Activated naive CD4-positive, alpha-beta T cell (primary cell): ENCODE measurements at places on chromosomes 2 and 18.

- DNase-seq: no peak
These were observed 34.9 kb downstream of the SCTR start for GRCh38 chr2:119489232-119489952.

- no peak for DNase-seq
These were observed 33.9 kb downstream of the ZAP70 start for GRCh38 chr2:97747285-97747684.

DNA sequence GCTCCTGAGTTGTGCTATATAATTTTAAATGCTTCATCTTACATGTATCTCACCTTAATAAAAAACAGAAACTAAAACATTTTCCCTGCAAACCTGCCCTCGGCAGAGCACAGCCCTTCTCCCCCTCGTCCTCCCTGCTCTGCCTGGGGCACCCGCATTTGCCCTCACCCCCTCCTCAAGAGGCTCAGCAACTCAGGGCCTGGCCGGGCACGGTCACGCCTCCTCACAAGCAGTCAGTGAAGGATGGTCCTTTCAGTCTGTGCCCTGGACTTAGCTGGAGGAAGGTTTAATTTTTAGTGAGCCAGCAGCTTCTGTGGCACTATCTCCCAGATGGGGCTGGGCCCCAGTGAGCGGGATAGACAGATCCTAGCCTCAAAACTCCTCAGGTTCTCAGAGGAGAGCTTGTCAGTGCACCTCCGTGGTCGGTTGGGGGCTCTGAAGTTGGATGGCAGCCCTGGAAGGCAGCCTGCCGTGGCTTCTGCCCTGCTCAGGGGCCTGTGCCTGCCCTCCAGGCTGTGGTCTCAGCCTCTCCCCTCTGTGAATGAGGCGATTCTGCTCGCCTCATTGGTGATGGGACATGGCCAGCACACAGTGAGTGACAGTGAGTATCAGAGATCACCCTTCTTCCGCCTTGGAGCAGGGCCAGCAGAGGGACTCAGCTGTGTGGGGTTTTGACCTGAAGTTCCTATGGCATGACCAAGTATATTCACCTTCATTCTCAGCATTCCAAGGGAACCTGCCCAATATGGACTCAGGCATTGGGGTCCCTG is 56.3 kb upstream of the AFF3 start:
- no peak for DNase-seq

DNA sequence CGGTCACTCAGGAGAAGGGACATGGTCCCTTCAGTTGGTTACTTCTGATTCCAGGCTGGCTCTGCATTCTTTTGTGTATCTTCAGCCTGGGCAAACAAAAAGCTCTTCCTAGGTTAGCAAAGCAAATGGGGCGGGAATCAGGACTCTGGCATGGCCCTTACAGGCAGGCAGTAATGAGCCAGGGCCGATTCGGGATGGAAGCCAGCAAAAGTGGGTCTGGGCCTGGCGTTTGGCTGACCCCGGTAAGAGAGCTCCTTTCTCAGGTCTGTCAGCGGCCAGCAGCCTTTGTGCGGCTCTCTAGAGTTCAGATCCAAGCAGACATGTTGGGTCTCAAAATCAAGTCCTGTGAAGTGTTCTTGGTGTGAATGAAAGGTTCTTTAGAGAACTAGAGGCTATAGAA is 81.5 kb upstream of the EML6 start:
- no peak for DNase-seq
